ENCODE measurements at places on chromosomes 3 and 15.

GRCh38 chr15:81357180-81357686 lies 16.8 kb downstream of the TMC3 start:
- DNase-seq: no peak

- DNase-seq: no peak
These were observed 117.6 kb downstream of the FEZF2 start for GRCh38 chr3:62255758-62256157.

DNA sequence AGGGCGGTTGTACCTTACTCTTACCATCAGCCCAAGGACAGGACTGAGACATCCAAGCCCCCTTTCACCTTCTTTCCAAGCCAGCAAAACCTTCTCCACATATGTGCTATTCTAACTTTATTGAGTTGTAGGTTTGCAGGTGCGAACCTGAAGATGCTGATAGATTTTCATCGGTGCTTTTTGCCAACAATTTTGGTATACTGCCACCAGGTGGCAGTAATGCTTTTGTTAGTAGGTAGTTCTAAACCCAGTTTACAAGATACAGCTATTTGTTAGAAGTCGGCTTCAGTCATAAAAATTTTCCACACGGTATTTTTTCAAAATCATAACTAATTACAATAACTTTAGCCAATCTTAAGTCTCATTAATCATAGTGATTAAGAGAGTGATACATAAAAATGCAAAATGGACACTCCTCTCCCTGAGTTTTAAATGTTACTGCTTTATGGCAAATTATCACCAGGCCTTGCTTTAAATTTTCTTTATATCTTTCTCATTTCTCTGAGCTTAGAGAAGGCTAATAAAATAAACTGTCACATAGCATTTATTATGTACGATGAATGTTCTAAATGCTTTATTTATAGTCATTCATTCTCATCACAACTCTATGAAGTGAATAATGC lies 636 bp downstream of the TBC1D21 start:
- DNase-seq: no peak

GRCh38 chr15:75830910-75831805 lies 12.1 kb upstream of the UBE2Q2 start:
- DNase-seq: no peak

GRCh38 chr3:193894121-193894863 lies 241.7 kb upstream of the HES1 start:
- DNase-seq: no peak

GRCh38 chr15:67857220-67857619 lies 17.4 kb upstream of the RNU6-1 start:
- DNase-seq: no peak

DNA sequence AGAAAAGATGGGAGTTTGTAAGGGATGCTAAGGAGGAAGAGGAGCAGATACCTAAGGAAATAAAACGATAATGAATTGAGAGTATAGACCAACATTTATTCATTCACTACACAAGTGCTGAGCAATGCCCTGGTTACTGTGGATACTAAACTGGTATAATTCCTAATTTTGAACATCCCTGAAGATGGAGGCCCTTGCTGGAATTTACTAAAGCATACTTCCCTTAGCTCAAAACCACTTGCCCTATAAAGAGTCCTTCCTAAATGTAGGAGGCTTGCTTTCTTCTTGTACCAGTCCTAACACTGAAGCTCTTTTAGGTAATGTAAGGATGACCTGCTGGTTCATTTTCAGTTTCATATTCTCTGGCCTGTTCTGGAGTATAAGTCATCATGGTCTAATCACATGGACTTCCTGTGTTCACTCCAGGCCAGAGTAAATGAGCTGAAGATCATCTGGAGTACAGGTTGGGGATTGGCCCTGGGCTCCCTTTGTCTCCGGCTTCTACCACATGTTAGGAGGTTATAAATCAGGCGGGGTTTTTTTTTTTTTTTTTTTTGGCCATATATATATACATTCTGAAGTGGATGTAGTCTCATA lies 40.1 kb upstream of the MTMR10 start:
- DNase-seq: no peak

DNA sequence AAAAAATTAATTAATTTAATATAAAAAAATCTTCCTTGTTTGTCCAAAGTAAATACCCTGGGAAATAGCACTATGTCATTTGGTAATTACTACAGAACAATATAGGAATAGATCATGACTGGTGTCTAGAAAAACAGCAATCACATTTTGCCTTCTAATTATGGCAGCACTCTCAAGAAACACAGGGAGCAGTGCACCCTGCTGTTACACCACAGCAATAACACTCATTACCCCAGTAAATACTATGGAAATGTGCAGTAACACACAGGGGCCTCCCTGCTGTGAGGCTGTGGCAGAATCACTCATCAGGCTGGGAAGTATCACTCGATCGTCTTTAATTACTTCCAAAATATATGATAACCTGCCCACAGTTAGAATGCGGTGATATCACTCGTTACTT lies 646.0 kb downstream of the TUSC7 start:
- DNase-seq: no peak

DNA sequence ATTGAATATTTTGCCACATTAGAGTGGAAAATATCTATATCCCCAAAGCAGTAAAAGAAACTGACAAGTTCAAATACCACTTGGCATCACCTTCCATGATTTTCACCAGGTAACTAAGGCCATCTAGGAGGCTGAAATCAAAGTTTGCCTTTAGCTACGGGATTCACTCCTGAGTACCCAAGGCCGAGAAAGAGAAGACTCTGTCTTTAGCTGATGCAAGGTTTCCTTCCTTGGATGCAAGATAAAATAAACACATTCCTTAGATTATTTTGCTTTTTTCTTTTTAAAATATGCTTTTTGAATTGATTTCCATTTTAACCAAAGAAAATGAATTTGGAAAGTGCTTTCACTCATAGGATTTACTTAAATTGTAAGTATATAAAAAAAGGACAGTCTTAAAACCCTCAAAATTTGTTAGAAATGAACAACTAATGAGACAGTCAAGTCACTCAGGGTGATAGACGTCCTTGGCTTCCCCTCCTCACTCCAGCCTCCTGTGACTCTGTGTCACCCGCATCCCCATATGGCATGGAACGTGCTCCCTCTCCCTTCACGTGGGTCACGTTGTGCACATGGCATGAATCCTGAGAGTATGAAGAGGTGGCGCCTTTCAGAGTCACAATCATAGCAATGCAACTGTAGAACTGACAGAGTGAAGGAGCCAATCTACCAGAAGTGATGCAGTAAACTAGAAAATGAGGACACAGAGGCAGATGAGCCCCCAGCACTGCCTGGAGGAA lies 148.4 kb downstream of the RTP4 start:
- DNase-seq: no peak

DNA sequence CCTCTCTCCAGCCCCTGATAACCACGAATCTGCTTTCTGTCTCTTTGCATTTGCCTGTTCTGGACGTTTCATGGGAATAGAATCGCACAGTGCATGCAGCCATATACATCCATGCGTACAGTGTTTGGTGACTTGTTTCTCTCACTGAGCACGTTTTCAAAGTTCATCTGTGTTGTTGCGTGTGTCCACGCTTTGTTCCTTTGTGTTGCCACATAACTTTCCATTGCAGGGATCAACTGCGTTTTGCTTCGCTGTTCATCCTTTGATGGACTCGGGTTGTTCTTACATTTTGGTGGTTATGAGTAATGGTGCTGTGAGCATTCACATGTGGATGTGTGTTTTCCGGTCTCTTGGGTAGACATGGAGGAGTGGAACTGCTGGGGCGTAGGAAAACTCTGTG lies 56.4 kb upstream of the TAMM41 start:
- no peak for DNase-seq

GRCh38 chr3:196886144-196886543 lies 18.4 kb downstream of the SENP5 start:
- no peak for DNase-seq

GRCh38 chr3:111517801-111518200 lies 24.2 kb upstream of the CD96 start:
- no peak for DNase-seq

GRCh38 chr15:65396965-65397317 lies 19.1 kb upstream of the IGDCC3 start:
- DNase-seq: no peak
